ENCODE measurements at places on chromosomes 2 and 18.

DNA sequence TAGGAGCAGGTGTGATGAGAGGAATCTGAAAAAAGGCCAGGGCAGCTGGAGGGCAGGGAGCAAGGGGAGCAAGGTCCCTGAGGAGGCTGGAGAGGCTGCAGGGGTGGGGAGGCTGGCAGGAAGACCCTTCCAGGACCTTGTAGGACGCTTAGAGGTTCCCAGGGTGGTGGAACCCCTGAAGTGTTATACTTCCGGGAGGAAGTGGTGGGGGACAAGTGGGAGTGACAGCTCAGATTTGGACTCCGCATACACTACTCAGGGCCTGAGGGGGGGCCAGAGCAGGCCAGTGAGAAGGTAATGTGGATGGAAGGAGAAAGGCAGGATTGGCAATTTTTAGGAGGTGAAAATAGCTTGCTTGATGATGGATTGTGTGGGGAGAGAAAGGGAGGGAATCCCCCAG is 1.9 kb upstream of the NCAPH start:
- no peak for DNase-seq

DNA sequence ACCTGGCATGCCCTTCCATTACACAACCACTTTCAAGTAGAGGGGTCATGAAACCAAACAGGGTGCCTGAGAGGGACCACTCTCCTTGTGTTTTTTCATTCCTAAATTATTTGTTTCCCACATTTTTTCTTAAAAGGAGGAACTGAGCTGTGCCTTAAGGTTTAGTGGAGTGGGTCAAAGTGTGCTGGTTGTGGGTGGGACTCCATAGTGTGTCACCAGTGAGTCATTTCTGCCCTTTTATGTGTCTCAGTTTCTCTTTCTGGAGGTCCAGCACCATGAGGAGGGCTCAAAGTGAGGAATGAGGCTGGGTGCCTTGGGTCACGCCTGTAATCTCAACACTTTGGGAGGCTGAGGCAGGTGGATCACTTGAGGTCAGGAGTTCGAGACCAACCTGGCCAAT is 37.8 kb downstream of the COMMD1 start:
- DNase-seq, result no peak

- no peak for DNase-seq
These were observed at the start of gene HMSD for GRCh38 chr18:63949068-63949737. Gene HMSD (plus strand): TSS chr18:63949301. CDS start chr18:63953456, 4,155 bp downstream.

DNA sequence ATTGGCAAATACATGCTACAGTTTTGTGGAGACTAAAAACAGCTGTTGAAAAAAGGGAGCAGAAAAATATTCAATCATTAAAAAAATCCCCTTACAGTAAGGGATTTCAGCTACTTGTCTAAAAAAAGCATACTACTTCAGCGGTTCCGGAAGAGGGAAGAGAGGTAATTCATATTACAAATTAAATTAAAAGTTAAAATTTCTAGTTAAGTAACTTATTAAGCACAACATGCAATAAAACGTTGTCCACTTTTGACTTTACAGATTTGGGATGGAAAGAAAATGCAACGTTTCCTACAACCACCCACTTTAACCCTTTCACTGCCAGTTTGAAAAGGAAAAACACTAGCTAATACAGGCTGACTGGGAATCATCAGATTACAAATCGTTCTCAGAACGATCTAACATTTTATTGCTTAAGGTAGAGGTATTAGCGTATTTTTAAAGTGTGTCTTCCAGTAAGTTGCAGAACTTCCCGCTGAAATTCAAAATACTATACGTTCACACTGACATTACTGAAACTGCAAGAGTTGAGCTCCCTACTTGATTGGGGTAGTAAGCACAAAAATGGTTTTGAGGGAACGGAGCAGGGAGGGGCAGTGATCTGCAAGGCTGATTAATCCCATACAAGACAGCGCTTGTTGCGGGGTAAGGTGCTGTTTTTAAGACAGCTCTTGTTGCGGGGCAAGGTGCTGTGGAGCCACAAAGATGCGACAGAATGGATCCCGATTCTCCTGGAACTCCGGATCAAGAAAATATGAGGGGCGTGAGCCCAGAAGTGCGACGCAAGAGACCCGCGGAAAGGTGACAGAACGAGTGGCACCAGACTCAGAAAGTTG is 743 bp downstream of the HADHA start:
- no peak for DNase-seq

DNA sequence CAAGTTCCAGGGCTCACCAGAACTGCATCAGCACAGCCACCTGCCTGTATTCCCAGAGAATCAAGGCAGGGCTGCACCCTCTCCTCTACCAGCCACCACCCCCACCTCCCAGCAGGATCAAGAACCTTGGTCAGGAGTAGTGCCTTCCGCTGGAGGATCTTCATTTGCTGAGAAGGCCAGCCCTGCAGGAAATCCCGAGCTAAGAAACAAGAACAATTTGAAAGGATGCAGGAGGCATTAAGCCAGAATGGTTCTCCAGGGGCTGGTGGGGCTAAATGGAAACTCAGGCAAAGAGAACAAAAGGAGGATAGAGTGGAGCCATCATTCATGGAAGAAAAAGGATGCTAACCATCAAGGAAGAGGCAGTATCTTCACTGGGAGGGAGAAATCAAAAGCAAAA is 147.3 kb upstream of the SLC14A2 start:
- DNase-seq, result no peak

DNA sequence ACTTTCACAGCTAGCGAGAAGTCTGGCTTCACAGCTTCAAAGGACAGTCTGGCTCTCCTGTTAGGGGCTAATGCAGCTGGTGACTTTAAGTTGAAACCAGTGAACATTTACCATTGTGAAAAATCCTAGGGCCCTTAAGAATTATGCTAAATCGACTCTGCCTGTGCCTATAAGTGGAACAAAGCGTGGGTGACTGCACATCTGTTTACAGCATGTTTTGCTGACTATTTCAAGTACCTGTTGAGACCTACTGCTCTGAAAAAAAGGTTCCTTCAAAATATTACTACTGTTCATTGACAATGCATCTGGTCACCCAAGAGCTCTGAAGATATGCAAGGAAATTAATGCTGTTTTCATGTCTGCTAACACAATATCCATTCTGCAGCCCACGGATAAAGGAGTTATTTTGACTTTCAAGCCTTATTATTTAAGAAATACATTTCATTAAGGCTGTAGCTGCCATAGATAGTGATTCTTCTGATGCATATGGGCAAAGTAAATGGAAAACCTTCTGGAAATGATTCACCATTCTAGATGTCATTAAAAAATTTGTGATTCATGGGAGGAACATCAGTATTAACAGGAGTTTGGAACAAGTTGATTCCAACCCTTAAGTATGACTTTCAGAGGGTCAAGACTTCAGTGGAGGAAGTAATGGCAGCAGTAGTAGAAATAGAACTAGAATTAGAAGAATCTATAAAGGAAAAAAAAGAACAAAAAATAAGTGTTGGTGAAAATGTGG is 48.9 kb downstream of the POLR1A start:
- DNase-seq, result no peak

- no peak for DNase-seq
These were observed 147.8 kb downstream of the TMEM18 start for GRCh38 chr2:529424-529823.

- no peak for DNase-seq
These were observed 102.5 kb downstream of the DPP4 start for GRCh38 chr2:161971551-161971950.

- no peak for DNase-seq
These were observed 3.7 kb downstream of the BCL2 start for GRCh38 chr18:63315876-63316275.

DNA sequence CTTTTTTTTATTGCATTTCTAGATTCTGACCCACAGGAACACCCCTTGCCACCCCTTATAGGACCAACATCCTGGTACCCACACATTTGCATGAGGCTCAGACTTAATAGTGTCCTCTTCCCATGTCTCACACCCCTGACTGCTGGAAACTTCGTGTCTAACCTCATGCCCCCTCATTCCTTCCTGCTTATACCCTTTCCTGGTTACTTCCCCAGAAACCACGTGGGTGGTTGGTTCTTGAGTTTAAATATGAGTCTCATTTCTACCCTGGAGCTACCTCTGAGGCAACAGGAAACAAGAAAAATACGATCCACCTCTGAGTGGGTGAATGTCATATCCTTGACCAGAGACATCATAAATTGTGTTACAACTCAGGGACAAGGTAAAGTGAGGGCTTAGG is 1.6 kb downstream of the TNP1 start:
- no peak for DNase-seq

DNA sequence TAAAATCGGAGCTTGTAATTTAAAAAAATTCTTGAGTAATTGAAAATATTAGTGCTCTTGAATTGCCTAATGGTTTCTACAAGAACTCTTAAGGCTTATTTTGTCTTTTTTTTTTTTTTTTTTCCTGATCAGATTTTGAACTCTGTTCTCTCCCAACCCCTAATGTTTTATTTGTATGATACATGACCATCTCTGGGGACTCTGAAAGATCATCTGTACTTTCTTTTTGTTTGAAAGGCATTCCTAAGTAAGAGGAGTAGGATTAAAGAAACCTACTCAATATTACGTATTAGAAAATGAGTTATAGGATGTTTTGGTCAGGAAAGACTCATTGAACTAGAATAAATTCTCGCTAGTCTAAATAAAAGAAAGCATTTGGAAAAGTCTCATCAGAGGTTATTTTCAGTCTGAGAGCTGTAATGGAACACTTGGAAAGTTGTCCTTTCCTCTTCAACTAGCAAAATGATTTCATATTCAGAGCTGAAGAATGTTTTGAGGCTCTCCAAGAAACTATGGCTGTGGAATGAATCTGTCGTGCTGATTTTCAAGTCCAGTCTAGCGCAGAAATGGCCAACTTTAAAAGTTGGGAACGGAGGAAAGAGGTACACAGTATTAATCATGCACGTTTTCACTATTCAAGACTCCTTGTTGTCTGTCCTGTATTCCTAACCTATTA is 182.7 kb downstream of the PRPF40A start:
- DNase-seq, result no peak

DNA sequence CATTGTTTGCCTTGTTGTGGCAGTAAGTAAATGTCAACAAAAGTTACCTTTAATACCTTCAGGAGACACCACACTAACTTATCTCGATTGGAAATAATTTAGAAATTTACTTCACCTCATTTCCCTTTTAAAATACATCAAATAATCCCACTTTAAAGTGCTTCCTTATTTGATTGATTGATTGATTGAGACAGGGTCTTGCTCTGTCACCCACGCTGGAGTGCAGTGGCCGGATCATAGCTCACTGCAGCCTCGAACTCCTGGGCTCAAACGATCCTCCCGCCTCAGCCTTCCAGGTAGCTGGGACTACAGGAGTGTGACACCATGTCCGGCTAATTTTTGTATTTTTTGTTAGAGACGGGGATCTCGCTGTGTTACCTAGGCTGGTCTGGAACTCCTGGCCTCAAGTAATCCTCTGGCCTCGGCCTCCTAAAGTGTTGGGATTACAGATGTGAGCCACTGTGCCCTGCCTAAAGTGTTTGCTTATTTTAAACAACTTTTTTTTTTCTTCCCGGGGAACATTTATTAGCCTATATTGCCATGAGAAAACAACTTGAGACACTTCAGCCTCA is 12.0 kb upstream of the PAX3 start:
- no peak for DNase-seq

DNA sequence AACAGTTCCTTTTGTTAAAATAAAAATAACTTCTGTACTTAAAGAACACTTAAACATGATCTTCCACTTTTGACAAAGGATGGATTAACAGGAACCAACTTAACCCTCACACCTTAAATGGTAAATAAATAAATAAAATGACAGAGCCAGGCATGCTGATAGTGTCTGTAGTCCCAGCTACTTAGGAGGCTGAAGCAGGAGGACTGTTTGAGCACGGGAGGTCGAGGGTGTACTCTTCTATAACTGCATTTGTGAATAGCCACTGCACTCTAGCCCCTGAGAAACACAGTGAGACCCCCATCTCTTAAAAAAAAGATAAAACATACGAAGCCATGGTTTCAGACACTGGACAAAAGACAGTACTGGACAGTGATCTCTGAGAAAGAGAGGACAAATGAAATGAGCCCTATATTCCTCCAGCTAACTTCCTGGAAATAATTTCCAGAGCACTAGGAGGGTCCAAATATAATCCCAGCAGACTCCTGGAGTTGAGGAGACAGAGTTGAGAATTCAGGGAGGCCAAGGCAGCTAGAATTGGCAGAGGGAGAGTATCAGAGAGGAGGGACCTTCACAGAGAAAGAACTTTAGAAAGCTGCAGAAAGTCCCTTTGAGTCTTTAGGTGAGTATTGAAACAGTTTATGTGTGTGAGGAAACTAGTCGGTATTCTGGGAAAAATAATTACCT is 17.4 kb downstream of the PPP4R1 start:
- no peak for DNase-seq

- DNase-seq, result no peak
These were observed 36.4 kb upstream of the FOSL2 start for GRCh38 chr2:28356095-28356911.

DNA sequence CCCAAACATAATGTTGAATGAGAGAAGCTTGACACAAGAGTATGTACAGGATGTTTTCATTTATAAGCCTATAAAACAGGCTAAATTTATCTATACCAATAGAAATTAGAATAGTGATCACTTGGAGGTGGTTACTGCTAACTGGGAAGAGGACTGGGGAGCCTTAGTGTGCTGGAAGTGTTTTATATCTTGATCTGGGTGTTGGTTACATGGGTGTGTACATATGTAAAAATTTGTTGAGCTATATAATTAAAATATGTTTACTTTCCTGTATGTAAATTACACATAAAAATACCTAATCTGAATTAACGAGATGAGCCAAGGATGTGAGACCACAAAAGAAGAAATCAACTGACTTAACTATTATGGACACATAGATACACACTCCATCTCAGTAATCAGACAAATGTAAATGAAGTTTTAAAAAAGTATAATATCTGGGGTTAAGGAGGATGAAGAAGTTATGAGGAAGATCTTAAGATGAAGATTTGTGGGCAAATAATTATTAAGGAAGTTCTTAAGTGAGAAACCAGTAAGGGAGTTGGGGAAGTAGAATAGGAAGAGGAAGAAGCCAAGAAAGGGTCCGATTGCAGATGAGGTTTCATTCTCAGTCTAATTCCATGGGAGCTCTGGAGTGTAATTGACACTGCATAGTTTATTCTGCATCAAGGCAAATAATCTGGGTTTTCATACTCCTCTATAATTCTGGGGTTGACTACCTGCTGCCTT is 32.3 kb upstream of the NABP1 start:
- DNase-seq, result no peak

GRCh38 chr2:191848771-191849767 is 2.2 kb upstream of the CAVIN2 start:
- DNase-seq, result no peak
